Astrocyte (in vitro differentiated cells and primary cell): ENCODE measurements at places on chromosomes 2 and 18.
A peak's percentile ranks its signal among the peaks of the same experiment; 100 is the strongest.

DNA sequence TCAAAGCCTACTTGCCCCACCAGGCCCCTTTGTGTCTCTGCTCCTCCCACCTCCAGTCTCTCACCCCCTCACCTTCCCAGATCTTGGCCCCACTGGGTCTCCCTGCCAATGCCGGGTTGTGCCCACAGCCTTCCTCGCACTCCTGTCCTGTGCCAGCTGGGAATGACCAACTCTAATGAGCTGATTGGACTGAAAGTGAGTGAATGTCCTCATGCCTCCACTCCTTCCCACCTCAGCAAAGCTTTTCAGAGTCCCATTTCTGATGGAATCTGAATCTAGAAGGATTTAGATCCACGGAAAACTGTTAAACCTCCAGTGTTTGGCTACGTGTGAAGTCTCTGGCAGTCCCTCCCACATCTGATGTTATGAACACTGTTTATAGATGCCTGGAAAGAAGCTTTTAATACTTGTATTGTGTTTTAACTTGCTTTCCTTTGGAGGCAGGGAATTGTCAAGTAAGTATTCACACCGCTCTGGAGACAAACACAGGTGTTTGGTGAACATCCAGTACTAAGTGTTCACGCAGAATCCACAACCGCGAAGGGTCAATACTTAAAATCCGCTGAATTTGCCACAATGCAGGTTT is 103.9 kb downstream of the RTN4 start:
- DNase-seq, result no peak

- peak; percentile 99 for DNase-seq
These were observed 116.5 kb upstream of the FOSL2 start for GRCh38 chr2:28276076-28276618.

- no peak for DNase-seq
These were observed 1719.2 kb upstream of the LRRTM1 start for GRCh38 chr2:82023710-82024109.

DNA sequence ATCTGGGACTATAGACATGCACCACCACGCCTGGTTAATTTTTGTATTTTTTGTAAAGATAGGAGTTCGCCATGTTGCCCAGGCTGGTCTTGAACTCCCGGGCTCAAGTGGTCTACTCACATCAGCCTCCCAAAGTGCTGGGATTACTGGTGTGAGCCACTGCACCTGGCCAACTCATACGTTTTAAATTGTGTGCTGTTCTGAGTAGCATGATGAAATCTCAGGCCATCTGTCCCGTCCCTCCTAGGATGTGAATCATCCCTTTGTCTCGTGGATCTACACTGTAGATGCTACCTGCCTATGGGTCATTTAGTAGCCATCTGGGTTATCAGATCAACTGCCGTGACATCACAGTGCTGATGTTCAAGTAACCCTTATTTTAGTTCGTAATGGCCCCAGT is 38.5 kb upstream of the RMP24 start:
- DNase-seq, result no peak
